Naive B cell (primary cell): ENCODE measurements at places on chromosomes 5 and 9.

- no peaks in the 10 kb centered on the region for H3K36me3 ChIP-seq
- no peak for DNase-seq
- H3K27me3 ChIP-seq = no peaks in the 10 kb centered on the region
- H3K27ac ChIP-seq = no peak overlapping the region
- H3K4me1 ChIP-seq = no peaks in the 10 kb centered on the region
- H3K4me3 ChIP-seq = no peak overlapping the region
Observed at GRCh38 chr5:127206320-127207113, 84.1 kb upstream of the MEGF10 start.

- peaks cover 41% of the 10 kb centered on the region for H3K4me1 ChIP-seq
- no peaks in the 10 kb centered on the region for H3K27me3 ChIP-seq
- DNase-seq = no peak
- H3K27ac ChIP-seq = no peak overlapping the region
- H3K4me3 ChIP-seq = no peak overlapping the region
Observed at GRCh38 chr5:42626462-42626861, 130.2 kb upstream of the CCDC152 start.

DNA sequence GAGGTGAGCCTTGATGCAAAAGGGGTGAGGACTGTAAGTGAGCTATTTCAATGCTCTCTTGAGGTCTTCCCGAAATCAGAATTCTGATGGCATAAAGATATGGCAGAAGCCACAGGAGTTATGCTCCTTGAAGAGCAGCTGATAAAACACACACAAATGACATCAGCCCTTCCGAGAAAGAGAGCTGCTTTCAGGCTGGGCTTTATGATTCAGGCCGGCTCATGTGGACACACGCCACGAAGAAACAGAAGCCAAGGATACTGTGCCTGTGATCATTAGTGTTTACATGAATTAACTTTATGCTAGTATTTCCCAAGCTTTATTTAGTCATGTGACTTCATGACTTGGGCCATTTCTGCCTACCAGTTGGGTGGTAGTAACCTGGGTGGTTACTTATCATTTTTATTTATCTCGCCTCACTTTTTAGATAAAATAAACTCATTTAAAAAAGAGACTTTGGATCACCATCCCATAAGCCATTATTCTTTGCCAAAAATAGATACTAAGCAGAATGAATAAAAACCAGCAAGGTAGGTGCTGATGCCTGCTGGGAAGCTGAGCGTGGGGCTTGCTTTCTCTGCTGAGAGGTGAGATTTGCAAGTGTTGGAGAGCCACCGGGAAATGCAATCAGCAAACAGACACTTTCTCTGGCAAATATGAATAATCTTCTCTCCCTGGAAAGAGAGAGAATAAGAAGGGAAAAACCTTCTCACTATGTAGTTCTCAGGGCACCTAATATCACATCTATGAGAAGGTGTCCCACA lies 73.0 kb upstream of the SLC25A51 start:
- no peaks in the 10 kb centered on the region for H3K36me3 ChIP-seq
- no peaks in the 10 kb centered on the region for H3K27me3 ChIP-seq
- no peak for DNase-seq
- H3K4me1 ChIP-seq = no peaks in the 10 kb centered on the region
- H3K4me3 ChIP-seq = no peak overlapping the region
- H3K27ac ChIP-seq = no peak overlapping the region

DNA sequence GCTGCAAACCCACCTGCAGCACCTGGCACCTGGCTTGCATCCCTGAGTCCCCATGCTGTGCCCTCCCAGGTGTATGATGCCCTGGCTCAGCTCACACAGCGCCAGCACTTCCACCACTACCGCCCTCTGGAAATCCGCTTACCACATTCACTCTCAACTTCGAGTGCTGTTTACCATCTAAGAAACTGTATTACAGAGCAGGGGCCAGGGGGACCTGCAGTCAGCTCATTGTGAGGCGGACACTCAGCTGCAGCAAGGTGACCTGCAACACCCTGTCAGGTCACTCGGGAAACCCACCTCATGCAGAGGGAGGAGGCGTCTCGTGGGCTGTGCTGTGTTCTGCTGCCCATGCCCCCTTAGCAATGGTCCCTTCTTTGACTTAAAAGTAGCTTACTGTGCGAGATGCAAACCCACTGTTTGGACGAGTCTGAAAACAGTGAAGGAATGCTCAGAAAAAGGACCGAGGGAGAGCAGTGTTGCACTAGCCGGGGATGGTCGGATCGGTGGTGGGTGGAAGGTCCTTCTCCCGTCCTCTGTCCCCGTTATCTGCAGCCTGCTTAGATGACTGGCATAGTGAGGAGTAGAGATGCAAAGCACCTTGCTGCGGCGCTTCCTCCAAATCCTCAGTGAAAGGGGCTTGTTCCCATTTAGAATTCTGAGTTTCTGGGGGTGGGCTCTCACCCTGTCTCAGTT lies 55.2 kb upstream of the CTSL start:
- no peak overlapping the region for H3K4me3 ChIP-seq
- no peak for DNase-seq
- H3K27ac ChIP-seq = no peak overlapping the region

DNA sequence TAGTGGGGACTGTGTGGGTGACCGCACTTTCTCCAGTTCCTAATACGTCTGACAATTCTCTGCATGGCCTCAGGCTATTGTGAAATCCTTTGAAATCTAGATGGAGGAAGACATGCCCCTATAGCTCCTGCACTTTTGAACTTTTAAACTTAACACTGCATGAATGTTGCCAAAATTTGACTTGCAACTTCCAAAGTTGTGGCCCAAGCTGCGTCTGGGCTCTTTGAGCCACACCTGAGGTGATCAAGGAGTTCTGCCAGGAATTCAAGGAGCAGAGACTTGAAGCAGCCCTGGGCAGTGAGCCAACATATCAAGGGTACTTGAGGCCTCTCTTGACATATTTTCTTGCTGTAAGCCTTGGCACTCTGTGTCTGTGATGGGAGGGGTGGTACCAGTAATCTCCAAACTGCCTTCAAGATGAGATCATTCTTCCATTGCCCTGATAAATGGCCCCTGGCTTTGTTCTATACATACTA lies 1336.1 kb upstream of the CDH9 start:
- DNase-seq = no peak
- no peak overlapping the region for H3K4me3 ChIP-seq
- no peaks in the 10 kb centered on the region for H3K36me3 ChIP-seq
- no peaks in the 10 kb centered on the region for H3K27me3 ChIP-seq
- H3K4me1 ChIP-seq = no peaks in the 10 kb centered on the region
- no peak overlapping the region for H3K27ac ChIP-seq

DNA sequence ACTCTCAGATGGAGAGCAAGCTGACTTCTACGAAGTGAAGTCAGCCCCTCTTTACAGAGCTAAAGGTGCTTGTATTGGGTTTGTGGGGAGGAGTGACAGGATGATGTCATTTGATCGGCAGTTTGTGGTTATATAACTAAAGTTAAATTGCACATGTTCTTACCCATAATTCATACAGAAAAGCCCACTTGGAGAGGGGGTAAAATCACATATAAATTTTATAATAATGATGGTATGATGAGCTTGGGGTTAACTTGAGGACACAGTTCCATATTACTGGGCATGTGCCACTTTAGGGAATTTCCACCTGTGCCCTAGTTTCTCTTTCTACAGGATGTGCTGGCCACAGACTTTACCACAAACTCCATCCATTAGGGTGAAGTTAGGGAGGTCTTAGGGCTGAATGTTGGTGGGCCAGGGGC lies 1178.6 kb upstream of the CDH9 start:
- no peak overlapping the region for H3K4me3 ChIP-seq
- H3K27ac ChIP-seq = no peak overlapping the region
- no peak for DNase-seq
- H3K36me3 ChIP-seq = no peaks in the 10 kb centered on the region
- H3K27me3 ChIP-seq = no peaks in the 10 kb centered on the region

- no peak overlapping the region for H3K4me3 ChIP-seq
- H3K36me3 ChIP-seq = no peaks in the 10 kb centered on the region
- no peak overlapping the region for H3K27ac ChIP-seq
- H3K27me3 ChIP-seq = peaks cover 16% of the 10 kb centered on the region
- DNase-seq = no peak
- H3K4me1 ChIP-seq = peaks cover 25% of the 10 kb centered on the region
Observed at GRCh38 chr9:89655056-89655989, 50.5 kb downstream of the GADD45G start.

DNA sequence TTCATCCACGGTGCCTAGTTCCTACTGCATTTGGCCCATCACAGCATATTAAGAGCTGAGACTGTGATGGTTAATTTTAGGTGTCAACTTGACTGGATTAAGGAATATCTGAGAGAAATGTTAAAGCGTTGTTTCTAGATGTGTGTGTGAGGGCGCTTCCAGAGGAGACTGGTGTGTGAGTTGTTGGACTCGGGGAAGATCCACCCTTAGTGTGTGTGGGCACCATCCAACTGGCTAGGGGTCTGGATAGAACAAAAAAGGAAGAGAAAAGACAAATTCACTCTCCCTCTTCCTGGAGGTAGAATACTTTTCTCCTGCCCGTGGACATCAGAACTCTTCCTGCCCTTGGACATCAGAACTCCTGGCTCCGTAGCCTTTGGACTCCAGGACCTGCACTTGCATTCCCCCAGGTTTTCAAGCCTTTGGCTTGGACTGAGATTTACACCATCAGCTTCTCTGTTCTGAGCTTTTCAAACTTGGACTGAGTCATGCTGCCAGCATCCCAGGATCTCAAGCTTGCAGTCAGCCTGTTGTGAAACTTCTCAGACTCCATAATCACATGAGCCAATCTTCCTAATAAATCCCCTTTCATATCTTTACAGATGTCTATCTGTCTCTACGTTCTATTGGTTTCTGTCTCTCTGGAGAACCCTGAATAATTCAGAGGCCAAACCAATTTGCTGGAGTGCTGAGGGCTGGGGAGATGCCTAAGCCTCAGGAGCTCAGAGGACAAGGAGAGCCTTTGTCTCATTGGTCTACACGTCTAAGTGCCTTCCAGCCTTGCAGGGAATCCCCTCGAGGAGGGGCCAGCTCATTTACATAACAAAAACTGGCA lies 164.5 kb downstream of the DCP2 start:
- no peak overlapping the region for H3K4me3 ChIP-seq
- no peaks in the 10 kb centered on the region for H3K36me3 ChIP-seq
- peaks cover 34% of the 10 kb centered on the region for H3K27me3 ChIP-seq
- H3K4me1 ChIP-seq = no peaks in the 10 kb centered on the region
- no peak overlapping the region for H3K27ac ChIP-seq

DNA sequence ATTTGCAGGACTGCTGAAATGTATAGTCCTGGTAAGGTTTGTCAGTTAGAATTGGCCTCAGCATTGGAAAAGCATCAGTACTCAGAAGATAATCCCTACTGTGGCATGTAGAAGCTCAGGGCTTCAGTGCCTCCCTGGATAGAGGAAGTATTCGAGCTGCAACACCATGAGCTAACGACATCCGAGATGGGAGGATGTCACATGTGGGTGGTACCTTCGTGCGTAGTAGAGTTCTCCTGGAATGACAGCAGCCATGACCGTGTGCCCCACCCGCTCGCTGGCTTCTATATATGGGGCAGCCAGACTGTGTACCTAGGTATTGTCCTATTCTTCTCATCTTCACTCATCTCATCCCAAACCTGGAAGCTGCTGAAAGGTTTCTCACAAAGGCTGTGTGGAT lies 345.8 kb upstream of the KLF9 start:
- no peaks in the 10 kb centered on the region for H3K4me1 ChIP-seq
- DNase-seq = no peak
- H3K27ac ChIP-seq = no peak overlapping the region
- no peak overlapping the region for H3K4me3 ChIP-seq
- H3K27me3 ChIP-seq = no peaks in the 10 kb centered on the region
- H3K36me3 ChIP-seq = no peaks in the 10 kb centered on the region

DNA sequence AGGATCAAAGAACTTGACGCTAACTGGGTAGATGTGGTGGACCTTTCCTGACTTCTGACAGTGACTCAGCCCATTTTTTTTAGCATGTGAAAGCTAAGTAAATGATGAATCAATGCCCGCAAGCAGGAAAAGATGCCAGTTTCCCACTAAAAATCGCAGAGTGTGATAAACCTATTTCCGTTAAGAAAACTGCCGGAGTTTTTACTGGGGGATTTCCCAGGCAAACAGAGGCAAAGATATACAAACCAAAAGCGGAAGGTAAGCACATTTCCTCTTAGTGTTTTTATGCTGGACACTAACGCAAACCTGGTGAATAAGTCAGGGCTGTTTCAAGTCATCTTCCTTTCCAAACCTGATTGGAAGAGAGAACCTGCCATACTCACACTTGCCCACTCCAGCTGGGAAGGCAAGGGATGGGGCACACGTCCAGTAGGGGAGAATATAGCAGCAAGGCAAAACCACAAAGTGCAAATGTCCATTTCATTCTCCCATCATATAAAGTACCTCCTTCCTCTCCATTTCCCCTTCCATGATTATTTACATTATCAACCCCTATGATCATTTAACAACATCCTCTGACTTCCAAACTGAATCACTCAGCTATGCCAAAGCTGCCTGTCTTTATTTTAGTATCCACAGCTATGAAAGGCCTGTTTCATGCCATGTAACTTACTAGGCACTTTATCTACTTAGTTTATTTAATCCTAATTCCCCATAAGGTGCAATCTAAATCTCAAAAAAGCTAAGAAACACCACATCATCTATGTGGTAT lies 349.7 kb upstream of the RFX3 start:
- peaks cover 4% of the 10 kb centered on the region for H3K27me3 ChIP-seq
- no peaks in the 10 kb centered on the region for H3K4me1 ChIP-seq
- H3K4me3 ChIP-seq = no peak overlapping the region
- DNase-seq = no peak
- H3K27ac ChIP-seq = peak overlapping the region; percentile 85

- DNase-seq = no peak
- no peaks in the 10 kb centered on the region for H3K36me3 ChIP-seq
- no peak overlapping the region for H3K27ac ChIP-seq
- H3K4me3 ChIP-seq = no peak overlapping the region
- no peaks in the 10 kb centered on the region for H3K4me1 ChIP-seq
Observed at GRCh38 chr5:89991592-89991991, 418.0 kb downstream of the CETN3 start.

DNA sequence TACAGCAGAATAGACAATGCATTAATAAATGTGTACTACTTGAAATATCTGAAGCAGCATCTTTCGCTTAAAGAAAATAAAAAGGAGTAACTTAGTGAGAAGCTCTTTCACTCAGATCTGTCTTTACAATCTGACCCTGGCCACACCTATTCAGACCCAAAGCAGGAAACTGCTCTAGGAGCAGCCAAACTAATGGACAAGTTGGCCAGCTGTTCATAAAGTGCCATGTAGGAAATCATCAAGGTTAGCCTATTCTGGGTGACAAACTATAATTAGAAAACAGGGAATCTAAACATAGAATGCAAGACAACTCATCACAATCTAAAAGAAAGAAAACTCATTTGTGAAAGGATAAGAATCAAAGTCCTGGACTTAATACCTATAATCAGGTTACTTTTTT lies 101.3 kb downstream of the AGTPBP1 start:
- no peak overlapping the region for H3K4me3 ChIP-seq
- peaks cover 5% of the 10 kb centered on the region for H3K4me1 ChIP-seq
- H3K36me3 ChIP-seq = peaks cover 4% of the 10 kb centered on the region

GRCh38 chr5:125829349-125829748 lies 593.9 kb upstream of the GRAMD2B start:
- peaks cover 7% of the 10 kb centered on the region for H3K4me1 ChIP-seq
- peak; percentile 56 for DNase-seq
- no peak overlapping the region for H3K4me3 ChIP-seq
- H3K27ac ChIP-seq = no peak overlapping the region
- H3K27me3 ChIP-seq = peaks cover 13% of the 10 kb centered on the region

GRCh38 chr9:117696154-117696553 lies 8.0 kb upstream of the TLR4 start:
- H3K36me3 ChIP-seq = no peaks in the 10 kb centered on the region
- H3K27me3 ChIP-seq = peaks cover 32% of the 10 kb centered on the region
- no peak for DNase-seq
- H3K4me3 ChIP-seq = no peak overlapping the region
